ENCODE measurements at places on chromosomes 11 and 22.

- DNase-seq, result no peak
Observed at GRCh38 chr22:47786650-47787290, 1024.3 kb downstream of the TBC1D22A start.

- no peak for DNase-seq
Observed at GRCh38 chr11:15800111-15800800, 556.1 kb downstream of the SOX6 start.

DNA sequence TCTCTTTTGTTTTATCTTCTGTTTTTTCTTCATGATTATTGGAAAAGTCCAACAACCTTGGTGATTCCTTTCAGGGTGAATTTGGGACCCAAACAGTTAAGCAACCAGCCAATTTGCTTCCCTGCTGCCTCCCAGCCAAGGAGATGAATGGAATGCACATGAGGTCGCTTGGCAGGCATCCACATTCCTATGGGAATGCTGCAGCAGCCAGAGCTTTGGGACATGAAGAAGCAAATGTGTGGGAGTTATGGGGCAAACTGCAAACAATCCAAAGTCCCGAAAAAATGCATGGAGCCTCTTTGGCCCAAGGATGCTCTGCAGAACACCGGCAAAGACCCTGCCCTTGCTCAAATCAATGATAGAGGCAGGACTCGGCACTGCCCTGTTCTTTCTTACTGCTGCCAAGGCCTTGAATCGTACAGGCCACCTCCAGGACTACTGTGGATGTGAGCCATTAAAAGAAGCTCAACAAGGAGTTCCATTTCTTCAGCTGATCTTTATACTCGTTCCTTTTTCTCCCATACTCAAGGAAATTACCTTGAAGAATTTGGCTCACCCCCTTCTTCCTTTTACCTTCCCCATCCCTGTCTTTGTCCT lies 117.3 kb upstream of the TEAD1 start:
- no peak for DNase-seq

DNA sequence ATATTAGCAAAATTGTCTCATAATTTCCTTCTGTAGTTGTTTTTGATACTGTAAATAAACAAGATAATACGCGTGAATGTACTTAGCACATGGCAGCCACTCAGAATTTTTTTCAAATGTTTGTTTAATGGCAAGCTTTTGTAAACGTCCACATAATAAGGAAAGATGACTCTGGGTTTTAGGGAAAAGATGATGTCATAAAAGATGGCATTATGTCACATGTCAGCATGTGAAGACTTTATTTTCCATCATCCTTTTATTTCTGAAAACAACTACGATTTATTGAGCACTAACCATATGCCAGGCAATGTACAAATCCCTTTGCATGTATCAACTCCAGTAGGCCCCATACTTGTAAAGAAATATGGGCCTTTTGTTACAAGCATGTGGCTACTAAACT lies 139.9 kb downstream of the C11orf91 start:
- no peak for DNase-seq

- no peak for DNase-seq
Observed at GRCh38 chr11:71222318-71223080, 29.9 kb downstream of the SHANK2 start.

- no peak for DNase-seq
Observed at GRCh38 chr11:11813288-11813962, 28.3 kb upstream of the USP47 start.

GRCh38 chr22:28978863-28979796 lies 82.5 kb downstream of the C22orf31 start:
- no peak for DNase-seq

DNA sequence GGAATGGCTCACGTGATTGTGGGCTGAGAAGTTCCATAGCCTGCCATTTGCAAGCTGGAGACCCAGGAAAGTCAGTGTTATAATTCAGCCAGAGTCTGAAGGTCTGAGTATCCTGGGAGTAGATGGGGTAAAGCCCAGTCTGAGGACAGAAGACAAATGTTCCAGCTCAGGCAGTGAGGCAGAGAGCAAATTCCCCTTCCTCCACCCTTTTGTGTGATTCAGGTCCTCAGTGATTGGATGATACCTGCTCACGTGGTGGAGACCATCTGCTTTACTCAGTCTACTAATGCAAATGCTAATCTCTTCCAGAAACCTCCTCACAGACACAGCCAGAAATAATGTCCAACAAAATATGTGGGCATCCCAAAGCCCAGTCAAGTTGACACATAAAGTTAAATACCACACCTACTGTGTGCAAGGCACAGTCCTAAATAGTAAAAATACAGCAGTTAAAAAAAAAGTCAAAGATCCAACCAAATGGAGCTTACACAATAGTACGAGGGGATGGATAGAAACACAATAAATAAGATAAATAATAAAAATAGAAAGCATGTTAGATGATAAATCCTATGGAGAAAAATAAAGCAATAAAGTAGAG lies 13.2 kb upstream of the APOL6 start:
- no peak for DNase-seq
